Immature natural killer cell (primary cell): ENCODE measurements at places on chromosomes 4 and X.
A peak's percentile ranks its signal among the peaks of the same experiment; 100 is the strongest.

DNA sequence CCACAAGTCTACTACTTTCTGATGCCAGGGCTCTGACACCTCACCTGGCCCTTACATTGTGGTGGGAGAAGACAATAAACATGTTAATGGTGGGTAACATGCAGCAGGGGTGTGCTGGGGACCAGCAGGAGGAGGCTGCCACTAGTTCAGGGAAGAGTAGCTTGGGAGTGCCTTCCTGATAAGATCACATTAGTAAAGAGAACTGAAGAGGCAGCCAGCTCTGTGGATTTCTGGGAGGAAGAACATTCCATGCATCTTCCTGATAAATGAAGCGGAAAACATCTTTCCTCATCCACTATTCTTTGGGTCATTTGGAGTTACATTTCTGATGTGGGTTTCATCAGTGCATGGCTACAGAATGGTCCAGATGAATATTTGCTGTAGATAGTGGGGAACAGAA is 9.0 kb downstream of the RNF150 start:
- DNase-seq: no peak

GRCh38 chr4:97185233-97185632 is 958.0 kb downstream of the STPG2 start:
- DNase-seq: no peak

DNA sequence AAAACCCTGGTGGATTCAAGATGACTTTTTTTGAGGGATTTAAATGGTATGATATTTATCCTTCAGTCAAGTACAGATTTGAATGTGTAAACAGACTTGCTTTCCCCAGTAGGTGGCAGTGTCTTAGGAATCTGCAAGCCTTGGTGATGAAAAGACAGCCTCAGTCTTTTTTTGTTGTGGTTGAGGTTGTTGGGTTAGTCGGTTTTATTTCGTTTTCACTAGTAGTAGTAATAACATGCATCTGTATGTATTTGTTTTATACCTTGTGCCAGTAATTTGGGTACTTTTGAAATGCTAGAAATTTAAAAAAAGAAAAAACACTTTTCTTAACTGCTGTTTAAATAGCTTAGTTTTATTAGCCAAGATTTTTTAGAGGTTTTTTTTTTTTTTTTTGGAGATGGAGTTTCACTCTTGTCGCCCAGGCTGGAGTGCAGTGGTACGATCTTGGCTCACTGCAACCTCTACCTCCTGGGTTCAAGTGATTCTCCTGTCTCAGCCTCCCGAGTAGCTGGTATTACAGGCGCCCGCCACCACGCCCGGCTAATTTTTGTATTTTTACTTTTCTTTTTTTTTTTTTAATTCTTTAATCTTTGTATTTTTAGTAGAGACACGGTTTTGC is 39.2 kb downstream of the COPS4 start:
- peak; percentile 85 for DNase-seq

- DNase-seq: peak; percentile 46
These were observed 27.1 kb upstream of the SLC9B1 start for GRCh38 chr4:103046416-103047290.

GRCh38 chrX:130296743-130297142 is 28.0 kb upstream of the ZNF280C start:
- DNase-seq: no peak

DNA sequence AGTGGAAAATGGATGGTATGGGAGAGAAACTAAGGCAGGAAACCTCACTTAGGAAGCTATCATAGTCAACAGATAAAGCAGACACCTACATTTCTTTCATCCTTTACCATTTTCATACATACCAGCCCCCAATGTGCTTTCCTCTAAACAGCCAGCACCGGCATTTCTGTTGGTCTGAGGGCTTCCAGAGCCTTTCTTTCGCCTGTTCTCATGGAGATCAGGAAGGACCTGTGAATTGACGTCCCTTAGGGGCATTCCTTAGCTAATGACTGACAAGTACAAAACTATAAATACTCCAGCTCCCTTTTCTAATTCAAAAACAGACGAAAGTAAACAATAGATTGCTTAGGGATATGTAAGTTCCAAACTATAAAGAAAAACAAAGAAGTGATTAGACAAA is 215.5 kb upstream of the CNKSR2 start:
- no peak for DNase-seq

GRCh38 chr4:52998413-52998812 is 136.3 kb downstream of the RASL11B start:
- DNase-seq: no peak

DNA sequence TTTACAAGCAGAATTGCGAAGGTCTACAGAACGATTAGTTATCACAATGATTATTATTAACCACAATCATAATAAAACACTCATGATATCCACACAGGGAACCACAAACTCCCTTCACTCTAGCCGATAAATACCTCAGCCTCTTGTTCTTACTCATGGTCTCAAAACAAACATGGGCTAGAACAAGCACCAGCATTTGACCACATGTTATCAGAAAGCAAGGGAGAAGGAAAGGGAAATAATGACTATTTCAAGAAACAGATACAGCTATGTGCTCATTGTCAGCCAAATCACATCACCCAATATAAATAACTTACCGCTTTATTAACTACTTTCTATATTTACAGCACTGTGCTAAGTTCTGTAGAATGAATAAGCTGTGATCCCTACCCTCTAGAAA is 663.2 kb upstream of the HTR2C start:
- DNase-seq: no peak

DNA sequence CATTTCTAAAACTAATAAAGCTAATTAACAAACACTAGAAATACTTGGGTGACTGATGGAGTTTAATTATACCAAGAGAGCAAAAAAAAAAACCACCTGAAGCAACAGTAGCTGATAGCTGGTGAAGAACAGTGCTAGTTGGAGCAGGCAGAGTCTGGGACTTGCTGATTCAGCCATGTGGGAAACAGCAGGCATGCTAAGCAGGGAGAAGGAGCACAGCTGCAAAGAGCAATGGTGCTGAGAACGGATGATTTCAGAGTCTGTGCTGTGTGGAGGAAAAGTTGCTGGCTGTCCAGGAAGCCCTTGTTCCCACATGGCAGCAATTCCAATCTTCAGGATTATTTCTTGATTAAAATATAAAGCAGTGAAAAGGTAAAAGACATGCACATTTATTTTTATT is 68.8 kb downstream of the NPY1R start:
- DNase-seq: no peak
